ENCODE measurements at places on chromosomes 1 and 21.
A peak's percentile ranks its signal among the peaks of the same experiment; 100 is the strongest.

DNA sequence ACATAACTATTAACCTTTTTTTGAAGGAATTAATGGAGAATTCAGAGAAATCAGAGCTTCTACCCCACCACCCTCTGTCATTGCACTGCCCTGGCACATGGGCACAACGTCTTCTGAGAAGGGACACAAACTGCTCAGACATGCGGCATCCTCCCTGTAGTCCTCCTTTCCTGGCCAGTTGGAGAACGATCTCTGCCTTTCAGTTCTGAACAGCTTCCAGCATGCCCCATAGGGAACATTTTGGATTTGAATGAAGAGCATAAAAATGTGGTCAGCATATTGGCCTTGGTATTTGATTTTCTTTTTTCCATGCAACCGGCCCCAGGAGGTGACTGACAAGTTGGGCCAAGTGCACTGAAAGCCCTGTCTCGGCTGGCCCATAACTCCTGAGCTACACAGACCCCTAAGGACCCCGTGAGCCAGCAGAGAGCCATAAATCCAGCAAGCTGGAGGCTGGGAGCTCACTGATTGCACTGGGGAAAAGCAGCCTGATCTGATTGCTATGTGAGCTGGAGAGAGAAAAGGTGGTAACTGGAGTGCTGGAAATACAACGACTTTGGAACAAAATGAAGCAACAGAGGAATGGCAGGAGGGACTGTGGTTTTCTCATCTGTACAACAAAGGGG lies 10.9 kb upstream of the BLACAT1 start:
- DNase-seq = no peak

DNA sequence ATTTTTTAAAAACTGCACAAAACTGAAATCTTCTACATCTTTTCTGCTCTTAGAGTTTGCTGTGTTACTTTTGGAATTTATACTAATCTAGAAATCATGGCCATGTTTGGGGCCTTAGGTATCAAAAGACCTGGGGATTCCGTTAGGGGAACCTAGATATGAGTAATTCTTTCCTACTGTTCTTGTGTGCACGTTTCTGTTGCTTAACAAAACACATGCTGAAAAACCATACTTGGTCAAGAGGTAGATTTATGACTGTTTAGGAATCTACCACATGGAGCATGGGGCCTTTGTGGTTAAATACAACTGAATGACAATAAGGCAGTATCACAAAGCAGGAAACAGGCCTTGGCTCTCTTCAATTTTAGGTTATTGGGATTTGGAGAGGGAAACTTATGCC lies 291.9 kb upstream of the USP25 start:
- no peak for DNase-seq

DNA sequence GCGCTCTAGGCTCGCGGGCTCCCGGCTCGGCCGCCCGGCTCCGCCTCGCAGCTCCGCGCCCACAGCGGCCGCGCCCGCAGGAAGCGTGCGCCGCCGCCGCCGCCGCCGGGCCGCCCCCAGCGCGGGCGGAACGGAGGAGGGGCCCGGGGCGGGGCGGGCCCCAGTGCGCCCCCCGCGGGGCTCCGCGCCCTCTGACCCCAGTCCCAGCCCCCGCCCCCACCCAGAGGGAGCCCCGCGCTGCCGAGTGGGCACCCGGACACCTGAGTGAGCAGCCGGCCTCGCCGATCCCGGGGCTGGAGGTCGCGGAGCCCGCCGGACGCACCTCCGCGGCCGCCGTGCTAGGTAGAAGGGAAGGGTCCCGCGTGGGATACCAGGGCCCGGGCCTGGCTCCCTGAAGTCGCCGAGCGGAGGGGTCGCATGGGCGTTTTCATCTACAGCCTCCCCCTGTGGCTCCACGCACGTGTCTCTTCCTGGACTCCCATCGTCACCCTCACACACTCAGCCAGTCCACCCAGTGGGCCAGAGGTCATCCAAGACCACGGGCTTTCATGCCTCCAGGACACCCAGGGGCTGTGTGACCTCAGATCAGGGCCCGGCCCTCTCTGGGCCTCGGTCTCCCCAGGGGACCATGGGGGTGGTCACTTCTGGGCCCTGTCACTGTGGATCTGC lies at the start of gene SDC3:
Gene SDC3, minus strand, starts transcription at position 63 of the 669 bp plus-strand sequence. CDS start 172 bp downstream, outside the sequence.
- DNase-seq = no peak

GRCh38 chr1:104745875-104746274 lies 996.2 kb downstream of the AMY1C start:
- no peak for DNase-seq

- peak; percentile 15 for DNase-seq
These were observed 122.6 kb upstream of the PPP2R5A start for GRCh38 chr1:212162635-212163034.

- DNase-seq = no peak
These were observed 994.6 kb upstream of the PRMT6 start for GRCh38 chr1:106061586-106062495.

DNA sequence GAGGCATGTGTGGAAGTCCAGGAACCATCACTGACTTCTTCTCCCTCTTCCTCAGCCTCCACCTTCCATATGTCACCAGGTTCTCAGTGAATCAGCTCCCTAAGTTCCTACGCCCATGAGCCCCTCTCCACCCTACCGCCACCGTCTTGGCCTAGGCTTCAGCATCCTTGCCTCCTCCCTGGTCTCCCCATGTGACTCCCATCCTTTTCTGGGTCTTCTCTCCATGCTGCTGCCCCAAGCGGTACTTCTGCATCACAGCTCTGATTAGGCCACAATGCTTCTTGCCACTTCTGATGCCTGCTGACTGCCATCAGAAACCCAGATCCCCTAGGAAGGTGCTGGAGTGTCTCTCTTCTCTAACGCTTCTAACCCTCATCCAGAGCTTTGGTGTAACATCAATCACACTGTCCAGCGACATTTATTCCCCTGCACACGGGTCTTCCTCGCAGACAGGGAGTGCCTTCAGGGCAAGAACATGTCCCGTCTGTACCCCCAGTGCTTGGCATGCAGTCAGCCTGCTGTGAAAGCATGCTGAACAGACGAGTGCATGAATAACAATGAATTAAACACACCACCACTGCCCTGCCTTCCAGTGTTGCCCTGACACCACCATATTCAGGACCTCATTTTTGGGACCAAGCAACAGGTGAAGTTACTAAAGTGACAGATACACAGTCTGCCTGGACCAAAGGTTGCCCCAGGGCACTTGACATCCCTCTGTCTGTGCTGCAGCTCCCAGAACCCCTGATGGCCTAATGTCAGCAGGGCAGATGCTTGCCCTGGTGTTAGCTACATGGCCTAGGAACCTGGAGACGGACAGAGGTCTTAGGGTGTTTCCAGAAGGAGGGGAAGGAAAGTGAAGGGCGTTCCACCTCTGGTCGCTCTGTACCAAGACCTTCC lies 158.7 kb upstream of the EDN2 start:
- no peak for DNase-seq

- DNase-seq = peak; percentile 21
These were observed 22.2 kb downstream of the SLC25A33 start for GRCh38 chr1:9561429-9561828.

- DNase-seq = no peak
These were observed 102.0 kb upstream of the CHODL start for GRCh38 chr21:18142655-18143054.

DNA sequence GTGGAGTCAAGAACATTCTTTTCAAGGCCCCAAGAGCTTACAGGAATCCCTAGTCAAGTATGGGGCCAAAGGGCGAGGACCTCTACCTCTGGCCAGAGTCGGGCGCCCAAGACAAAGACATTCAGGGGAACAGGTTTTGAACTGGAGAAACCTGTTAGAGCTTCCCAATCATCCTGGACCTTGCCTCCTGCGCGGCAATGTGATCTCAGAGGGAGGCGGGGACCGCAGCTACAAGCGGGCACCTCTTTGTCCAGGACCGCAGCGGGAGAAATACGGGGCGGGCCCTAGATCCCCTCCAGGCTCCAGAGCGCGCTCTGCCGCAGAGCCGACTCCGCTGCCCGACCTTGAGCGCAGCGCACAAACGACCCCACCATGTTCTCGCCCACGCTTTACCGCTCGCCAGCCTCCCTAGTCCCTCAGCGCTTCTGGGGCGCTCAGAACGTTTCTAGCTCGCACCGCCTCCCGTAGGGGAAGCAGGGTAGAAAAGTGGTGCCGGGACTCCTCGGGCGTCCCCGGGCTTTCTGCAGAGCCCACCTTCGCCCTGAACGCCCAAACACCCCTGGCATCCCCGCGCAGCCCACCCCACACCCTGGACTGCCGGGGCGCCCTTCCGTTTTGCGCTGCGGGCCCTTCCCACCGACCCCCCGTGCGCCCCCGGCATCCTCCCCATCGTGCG lies 28.1 kb downstream of the RABIF start:
- DNase-seq = peak; percentile 16

GRCh38 chr1:241918879-241919278 lies 38.7 kb upstream of the BECN2 start:
- no peak for DNase-seq

DNA sequence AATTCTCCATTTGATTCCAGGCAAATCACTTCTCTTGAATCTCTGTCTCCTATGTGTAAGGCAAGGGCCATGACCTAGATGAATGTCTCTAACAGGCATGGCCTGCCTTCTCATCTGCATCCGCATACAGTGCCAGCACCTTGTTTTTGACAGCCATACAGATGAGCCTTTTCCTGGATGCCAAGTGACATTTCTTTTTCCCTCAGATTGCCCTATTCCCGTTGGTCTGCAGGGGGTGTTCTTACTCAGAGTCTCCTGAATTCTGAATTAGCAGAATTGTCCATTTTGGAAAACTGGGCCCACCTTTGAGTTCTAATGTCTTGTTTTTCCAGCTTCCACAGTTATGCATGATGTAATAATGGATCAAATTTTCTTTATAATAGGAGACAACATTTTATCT lies 88.0 kb upstream of the ADAR start:
- DNase-seq = no peak

GRCh38 chr1:174426153-174426552 lies 21.6 kb upstream of the GPR52 start:
- DNase-seq = no peak

DNA sequence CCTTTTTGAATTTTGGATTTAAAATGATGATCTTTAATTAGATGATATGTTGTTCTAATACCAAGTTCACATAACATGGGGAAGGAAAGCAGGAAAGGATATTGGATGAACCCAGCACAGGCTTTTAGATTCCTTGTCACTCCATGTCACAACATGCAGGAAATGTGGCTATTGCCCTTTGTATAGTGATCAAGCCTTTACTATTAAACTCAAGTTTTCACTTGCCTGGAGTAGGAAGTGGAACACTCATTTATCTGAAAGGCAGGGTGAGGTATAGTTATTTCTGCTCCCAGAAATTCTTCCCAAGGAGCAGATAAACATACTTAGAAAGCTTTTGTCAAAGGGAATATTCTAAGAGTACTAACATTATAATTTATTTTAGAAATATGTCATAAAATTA lies 37.2 kb upstream of the BCAS2 start:
- DNase-seq = no peak

- no peak for DNase-seq
These were observed 72.8 kb upstream of the PAX7 start for GRCh38 chr1:18557621-18558465.

DNA sequence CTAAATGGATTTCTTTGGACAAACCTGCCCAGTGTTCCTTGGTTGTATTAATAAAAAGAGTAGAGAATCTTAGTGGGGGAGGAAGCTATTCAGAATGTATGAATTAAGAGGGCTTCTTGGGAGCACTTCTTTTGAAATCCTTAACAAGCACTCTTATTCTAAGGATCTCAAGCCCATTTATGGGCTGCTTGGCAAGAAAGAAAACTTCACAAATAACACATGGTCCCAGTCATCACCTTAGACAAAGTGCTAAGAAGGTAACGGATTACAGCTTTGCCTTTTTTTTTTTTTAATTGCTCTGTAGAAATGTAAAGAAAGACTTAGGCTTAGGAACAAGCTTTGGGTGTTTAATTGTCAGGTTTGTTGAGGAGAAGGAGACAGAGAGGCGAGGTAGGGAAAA lies 76.6 kb upstream of the IPO9 start:
- DNase-seq = no peak

DNA sequence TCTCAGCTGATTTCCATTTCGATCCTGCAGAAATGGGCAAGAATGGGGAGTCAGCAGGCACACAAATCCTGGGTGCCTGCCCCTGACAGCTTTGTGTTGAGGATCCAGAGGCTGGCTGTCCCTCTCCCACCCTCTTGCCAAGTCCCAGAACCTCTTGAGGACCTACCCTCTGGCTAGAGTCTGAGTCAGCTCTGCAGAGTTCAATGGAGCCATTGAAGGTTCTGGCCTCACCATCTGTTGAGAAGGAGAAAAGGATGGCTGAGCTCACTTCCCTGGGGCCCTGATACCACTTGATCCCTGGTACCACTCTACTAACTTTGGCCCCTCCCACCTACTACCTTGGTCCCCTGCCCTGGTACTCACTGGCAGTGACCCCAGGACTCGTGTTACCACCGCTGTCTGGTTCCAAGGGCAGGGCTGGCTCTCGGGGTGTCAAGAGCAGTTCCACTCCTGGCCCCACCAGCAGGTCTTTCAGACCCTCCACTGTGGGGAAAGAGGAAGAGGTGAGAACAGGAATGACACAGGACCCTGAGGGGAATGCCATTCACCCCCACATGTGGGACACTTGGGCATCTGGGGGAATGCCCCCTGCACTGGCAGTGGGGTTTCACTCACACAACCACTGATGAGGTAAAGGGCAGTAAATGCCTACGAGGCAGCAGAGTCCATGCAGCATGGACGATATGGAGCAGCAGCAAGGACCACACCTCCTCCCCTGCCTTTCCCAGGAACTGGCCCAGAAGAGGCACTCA lies 10.5 kb downstream of the RXFP4 start:
- DNase-seq = no peak

- no peak for DNase-seq
These were observed 32.9 kb downstream of the CLIC6 start for GRCh38 chr21:34701726-34702125.

DNA sequence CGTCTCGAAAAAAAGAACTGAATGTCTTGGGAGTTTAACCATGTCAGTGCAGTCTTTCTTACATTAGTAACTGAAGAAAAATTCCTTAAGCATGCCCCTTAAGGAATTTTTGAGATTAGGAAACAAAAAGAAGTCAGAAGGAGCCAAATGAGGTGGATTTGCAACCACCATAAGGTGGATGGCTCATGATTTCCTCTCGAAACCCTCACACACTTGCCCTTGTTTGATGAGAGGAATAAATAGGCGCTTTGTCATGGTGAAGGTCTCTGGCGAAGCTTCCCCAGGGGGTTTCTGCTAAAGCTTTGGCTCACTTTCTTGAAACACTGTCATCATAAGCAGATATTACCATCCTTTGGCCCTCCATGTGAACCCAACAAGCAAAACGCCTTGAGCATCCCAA lies 68.2 kb downstream of the POFUT2 start:
- DNase-seq = no peak

- no peak for DNase-seq
These were observed 306.3 kb upstream of the RGS18 start for GRCh38 chr1:191851799-191852595.

GRCh38 chr1:33368431-33368830 lies 47.5 kb upstream of the A3GALT2 start:
- no peak for DNase-seq

- DNase-seq = no peak
These were observed 10.1 kb downstream of the CASP9 start for GRCh38 chr1:15513919-15514318.

Measured in CD4-positive, alpha-beta T cell treated with Interleukin-4 for 1 hour (primary cell).